ENCODE measurements at places on chromosomes 7 and 10. TPM values are rescaled to one million over a fixed set of nuclear protein-coding genes. Genes with fewer than 3 reads are reported as not detected.

- DNase-seq: no peak
These were observed 24.4 kb upstream of the PWWP2B start for GRCh38 chr10:132372516-132373095.

DNA sequence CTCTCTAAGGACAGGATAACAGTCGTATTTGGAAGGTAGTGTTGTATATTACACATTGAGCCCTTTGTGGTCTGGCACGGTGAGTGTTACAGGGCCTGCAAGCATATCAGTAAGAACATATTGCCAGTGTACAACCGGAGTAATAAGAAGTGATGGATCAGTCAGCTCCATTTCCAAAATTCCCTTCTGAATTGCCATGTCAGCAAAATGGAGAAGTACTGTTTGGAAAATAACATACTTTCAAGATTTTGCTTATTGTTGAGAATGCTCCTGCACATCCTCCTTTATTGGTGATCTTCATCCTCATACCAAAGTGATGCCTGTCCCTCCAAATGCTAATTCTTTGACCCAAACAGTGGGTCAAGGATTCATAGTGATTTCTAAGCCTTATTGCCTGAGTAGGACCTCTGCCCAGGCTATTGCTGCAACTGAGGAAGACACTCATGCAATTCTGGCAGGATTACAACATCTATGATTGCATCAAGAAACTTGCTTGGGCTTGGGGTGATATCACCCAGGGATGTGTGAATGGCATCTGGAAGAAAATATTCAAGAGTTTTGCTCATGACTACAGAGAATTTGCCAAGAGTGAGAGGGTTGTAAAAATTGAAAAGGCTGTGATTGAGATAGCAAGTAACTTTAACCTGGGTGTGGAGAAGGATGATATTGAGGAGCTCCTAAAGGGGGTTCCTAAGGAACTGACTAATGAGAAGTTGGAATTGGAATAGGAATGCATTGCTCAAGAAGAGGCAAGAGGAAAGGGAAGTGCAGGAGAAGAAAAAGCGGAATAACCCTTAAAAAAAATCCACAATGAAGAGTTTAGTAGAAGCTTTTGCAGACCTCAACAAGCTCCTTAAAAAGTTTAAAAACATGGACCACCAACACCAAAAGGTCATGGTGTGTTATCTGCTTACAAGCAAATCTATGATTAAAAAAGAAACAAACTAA is 452.2 kb upstream of the SORCS1 start:
- no peak for DNase-seq

DNA sequence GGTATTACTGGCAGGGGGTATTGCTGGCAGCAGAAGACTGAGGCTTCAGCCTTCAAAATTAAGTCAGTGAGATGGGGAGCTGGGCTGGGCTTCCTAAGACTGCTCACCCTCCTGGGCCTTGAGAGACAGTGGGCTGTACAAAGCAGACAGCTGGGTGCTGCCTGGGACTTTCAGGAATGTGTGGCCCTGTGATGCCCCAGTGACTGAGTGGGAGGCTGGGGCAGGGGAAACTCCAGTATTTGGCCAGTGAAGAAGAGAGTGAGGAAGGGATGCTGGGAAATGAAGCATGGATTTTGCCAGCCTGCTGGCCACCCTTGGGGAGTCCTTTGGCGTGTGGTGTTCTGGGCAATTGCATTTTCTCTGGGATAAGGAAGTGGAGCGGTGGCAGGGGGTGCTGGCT is 442 bp downstream of the ANKRD2 start:
- no peak for DNase-seq

- DNase-seq: no peak
These were observed 119.5 kb downstream of the TRRAP start for GRCh38 chr7:98997846-98998245.

The GPRIN2 gene
- not detected for total RNA-seq
